ENCODE measurements at places on chromosomes 2 and 18.

DNA sequence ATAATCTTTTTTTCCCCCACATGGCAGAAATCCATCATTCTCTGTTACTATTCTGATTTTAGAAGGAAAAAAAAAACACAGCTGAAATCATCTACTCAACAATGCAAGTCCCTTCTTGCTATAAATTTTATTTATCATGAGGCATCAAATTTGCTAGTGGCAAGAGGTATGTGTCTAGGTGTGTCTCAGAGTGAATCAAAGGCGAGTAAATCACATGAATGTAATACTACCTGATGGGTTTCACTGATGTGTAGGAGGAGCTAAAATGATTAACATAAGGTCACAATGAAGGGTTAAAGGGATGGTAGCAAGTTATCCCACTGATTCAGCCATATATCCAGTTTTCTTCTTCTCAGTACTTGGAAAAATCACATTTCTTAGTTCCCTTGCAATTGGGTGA lies 24.5 kb upstream of the PELI1 start:
- H3K4me1 ChIP-seq, result no peaks in the 10 kb centered on the region
- H3K36me3 ChIP-seq, result no peaks in the 10 kb centered on the region
- no peak overlapping the region for H3K27ac ChIP-seq
- H3K4me3 ChIP-seq, result no peak overlapping the region
- no peak for DNase-seq

GRCh38 chr18:22900558-22901238 lies 32.4 kb upstream of the RBBP8 start:
- peaks cover 4% of the 10 kb centered on the region for H3K36me3 ChIP-seq
- H3K27ac ChIP-seq, result no peak overlapping the region
- peaks cover 20% of the 10 kb centered on the region for H3K27me3 ChIP-seq
- no peak overlapping the region for H3K4me3 ChIP-seq
- DNase-seq, result no peak

DNA sequence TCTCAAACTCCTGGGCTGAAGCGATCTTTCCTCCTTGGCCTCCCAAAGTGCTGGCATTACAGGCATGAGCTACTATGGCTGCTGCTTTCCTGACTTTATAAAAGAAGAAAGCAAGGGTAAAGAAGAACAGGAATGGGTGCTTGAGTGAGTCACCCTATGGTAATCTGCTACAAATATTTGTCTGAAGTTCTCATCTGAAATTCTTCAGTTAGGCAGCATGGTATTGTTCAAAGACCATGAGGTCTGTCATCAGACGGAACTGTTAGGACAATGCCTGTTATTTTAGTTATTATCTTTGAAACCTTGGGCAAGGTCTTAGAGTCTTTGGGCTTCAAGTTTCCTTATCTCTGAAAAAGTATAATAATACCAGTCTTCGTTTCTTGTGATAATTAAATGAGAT lies 695.8 kb downstream of the RNF144A start:
- H3K4me1 ChIP-seq, result no peaks in the 10 kb centered on the region
- no peak for DNase-seq
- H3K4me3 ChIP-seq, result no peak overlapping the region

- H3K4me3 ChIP-seq, result no peak overlapping the region
- peaks cover 7% of the 10 kb centered on the region for H3K4me1 ChIP-seq
- H3K27ac ChIP-seq, result no peak overlapping the region
- H3K27me3 ChIP-seq, result no peaks in the 10 kb centered on the region
Observed at GRCh38 chr2:27010139-27010538, 22.6 kb upstream of the TMEM214 start.

DNA sequence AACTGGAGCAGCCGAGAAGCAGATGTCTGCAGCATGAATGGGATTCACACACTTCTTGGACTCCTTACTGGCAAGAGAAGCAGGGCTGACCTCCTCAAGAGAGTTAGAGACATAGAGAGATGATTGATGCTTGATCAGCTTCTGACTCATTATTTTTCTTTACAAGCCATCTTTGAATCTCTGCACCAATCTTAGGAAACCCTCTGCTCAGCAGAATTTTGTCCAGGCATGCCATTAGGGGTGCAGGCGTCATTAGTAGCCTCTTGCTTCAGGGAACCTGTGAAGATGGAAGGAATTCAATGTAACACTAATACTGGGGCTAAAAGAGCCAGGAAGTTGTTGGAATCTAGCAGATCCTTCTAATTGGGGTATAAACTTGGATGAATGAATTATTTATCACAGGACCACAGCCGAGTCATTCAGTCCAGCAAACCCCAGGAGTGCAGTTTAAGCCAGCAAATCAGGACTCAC lies 151.8 kb downstream of the MGAT5 start:
- H3K27ac ChIP-seq, result no peak overlapping the region
- H3K4me1 ChIP-seq, result peaks cover 32% of the 10 kb centered on the region
- H3K36me3 ChIP-seq, result no peaks in the 10 kb centered on the region
- H3K27me3 ChIP-seq, result no peaks in the 10 kb centered on the region
- DNase-seq, result no peak
- H3K4me3 ChIP-seq, result no peak overlapping the region

DNA sequence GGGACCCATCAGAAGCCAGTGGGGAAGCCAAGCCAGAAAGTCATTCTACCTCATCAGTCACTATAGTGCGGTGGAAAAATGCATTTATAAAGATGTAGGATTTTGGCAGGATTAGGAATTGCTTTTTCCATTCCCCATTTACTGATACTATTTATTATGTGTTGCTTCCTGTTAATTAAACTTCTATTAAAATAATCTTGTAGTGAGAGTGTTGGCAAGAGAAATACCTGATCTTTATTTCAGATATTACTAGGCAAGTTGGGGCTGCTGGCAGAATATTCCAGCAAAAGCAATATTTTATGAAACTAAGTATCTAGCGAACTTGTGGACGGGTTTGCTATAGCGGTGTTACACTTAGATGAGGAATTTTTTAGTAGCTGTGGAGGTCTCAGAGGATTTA lies 23.9 kb upstream of the CDC42EP3 start:
- H3K4me1 ChIP-seq, result peaks cover 18% of the 10 kb centered on the region
- DNase-seq, result no peak
- no peaks in the 10 kb centered on the region for H3K36me3 ChIP-seq
- H3K4me3 ChIP-seq, result no peak overlapping the region
- H3K27me3 ChIP-seq, result no peaks in the 10 kb centered on the region
- no peak overlapping the region for H3K27ac ChIP-seq

DNA sequence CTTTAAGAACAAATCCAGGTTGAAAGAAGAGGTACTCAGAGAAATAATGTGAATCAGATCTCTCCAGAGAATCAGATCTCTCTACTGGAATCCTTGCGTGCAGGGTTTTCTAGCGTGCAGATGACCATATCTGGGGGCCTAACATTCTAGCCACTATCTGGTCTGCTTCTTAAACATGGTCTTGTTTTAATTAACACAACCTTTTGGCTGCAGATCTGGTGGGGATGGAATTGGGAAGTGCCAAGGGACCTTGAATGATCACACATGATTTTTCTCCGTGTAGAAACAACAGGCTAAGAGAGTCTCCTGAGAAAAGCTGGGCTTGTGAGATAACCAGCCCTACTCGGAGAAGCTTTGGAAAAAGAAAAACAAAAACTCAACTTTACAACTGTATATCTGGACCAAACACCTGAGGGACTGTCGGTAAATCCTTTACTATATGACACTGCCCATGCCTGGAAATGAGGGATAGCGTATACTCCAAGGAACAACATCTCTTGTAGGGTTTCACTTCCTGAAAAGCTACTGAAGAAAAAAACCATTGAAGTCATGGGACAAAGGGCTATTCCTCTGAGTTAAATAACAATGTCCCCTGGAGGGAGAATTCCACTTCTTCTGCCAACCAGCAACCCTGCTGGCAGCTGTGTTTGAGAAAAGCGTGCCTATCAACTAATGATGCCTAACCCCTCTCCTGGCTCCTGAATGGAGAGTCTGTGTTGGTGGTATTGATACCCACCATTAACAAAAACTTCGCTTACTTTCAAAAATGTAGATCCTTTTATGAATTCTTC lies 171.0 kb upstream of the REV1 start:
- H3K4me3 ChIP-seq, result no peak overlapping the region
- H3K27ac ChIP-seq, result peak overlapping the region; percentile 83
- no peaks in the 10 kb centered on the region for H3K27me3 ChIP-seq
- DNase-seq, result peak; percentile 32
- H3K36me3 ChIP-seq, result peaks cover 43% of the 10 kb centered on the region
- H3K4me1 ChIP-seq, result peaks cover 69% of the 10 kb centered on the region

GRCh38 chr2:96970248-96970875 lies 16.0 kb downstream of the FAM178B start:
- peaks cover 19% of the 10 kb centered on the region for H3K27me3 ChIP-seq
- no peak for DNase-seq
- H3K27ac ChIP-seq, result no peak overlapping the region
- no peaks in the 10 kb centered on the region for H3K4me1 ChIP-seq

DNA sequence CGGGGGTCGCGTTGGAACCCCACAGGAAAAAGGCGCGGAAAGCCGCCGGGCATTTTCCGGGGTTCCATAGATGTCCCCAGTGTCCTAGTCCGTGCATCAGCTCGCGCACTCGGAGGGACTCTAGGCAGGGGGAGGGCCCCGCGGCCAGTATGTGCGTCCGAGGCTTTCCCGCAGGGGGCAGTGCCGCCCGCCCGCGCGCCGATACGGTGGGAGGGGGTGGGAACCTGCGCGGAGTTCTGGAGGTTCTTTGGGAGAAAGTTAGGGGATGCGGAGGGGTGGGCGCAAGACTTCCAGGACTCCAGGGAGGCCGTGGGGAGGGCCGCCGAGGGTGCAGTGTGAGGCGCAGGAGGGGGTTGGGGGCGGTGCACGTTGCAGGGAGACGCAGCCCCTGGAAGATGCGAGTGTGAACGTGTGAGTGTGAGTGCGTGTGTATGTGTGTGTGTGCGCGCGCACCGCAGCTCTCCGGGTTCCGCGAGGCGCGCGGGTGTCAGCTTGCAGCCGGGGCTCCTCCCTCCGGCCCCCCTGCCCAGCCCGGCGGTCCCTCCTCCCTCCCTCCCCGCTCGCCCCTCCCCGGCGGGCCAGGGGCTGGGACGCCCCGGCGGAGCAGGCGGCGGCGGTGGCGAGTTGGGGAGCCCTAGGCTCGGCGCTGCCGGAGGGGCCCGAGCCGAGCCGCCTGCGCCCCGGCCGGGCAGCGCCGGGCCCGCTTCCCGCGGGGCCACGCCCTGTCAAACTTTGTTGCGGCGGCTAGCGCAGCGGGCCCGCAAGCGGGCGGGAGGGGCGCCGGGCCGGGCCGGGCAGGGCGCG lies at the start of gene TCF7L1:
Gene TCF7L1, plus strand, starts transcription at position 559 of the 804 bp plus-strand sequence. CDS start 293 bp downstream, outside the sequence.
- H3K27ac ChIP-seq, result peak within 1 kb of the TSS; percentile 70
- H3K4me3 ChIP-seq, result peak within 1 kb of the TSS; percentile 89
- H3K4me1 ChIP-seq, result peaks cover 42% of the 10 kb centered on the region
- DNase-seq, result peak; percentile 96
- H3K36me3 ChIP-seq, result no peaks in the 10 kb centered on the region

DNA sequence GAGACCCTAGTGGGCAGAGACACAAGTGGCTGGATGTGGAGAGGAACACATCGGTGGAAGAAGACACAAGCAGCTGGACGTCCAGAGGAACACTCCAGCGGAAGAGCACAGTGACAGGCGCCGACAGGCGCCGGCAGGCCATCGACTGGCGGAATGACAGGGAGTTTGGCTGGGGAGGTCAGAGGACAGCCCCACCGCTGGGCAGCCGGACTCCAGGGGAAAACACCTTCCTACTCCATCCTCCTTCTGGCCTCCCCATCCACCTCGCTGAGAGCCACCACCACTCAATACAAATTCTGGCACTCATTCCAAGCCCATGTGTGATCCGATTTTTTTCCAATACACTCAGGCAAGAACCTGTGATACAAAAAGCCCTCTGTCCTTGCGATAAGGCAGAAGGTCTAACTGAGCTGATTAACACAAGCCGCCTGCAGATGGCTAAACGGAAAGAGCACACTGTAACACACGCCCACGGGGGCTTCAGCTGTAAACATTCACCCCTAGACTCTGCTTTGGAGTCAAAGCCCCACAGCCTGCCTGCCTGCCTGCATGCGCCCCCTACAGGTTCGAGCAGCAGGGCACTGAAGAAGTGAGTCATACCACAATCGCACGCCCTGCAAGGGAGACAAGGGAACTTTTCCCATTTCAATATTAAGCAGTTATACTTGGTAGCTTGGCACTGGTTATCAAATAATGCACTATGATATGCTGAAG lies 50.2 kb upstream of the LRP1B start:
- H3K4me3 ChIP-seq, result no peak overlapping the region
- no peak overlapping the region for H3K27ac ChIP-seq
- no peaks in the 10 kb centered on the region for H3K36me3 ChIP-seq
- DNase-seq, result no peak
- H3K4me1 ChIP-seq, result peaks cover 18% of the 10 kb centered on the region
- no peaks in the 10 kb centered on the region for H3K27me3 ChIP-seq

- no peaks in the 10 kb centered on the region for H3K27me3 ChIP-seq
- no peak overlapping the region for H3K4me3 ChIP-seq
- no peak for DNase-seq
- no peak overlapping the region for H3K27ac ChIP-seq
Observed at GRCh38 chr18:66209656-66210055, 394.2 kb downstream of the CDH19 start.

- H3K4me3 ChIP-seq, result no peak overlapping the region
- no peak for DNase-seq
- H3K27me3 ChIP-seq, result no peaks in the 10 kb centered on the region
- no peaks in the 10 kb centered on the region for H3K36me3 ChIP-seq
- H3K27ac ChIP-seq, result no peak overlapping the region
Observed at GRCh38 chr18:63105636-63106316, 213.8 kb downstream of the BCL2 start.

GRCh38 chr2:43067254-43068040 lies 159.0 kb downstream of the ZFP36L2 start:
- no peak overlapping the region for H3K27ac ChIP-seq
- H3K36me3 ChIP-seq, result no peaks in the 10 kb centered on the region
- H3K27me3 ChIP-seq, result no peaks in the 10 kb centered on the region
- no peak overlapping the region for H3K4me3 ChIP-seq

- H3K4me1 ChIP-seq, result peaks cover 6% of the 10 kb centered on the region
- no peak for DNase-seq
- no peak overlapping the region for H3K27ac ChIP-seq
Observed at GRCh38 chr2:120275617-120276400, 23.2 kb downstream of the RALB start.

GRCh38 chr2:100799686-100800085 lies 20.3 kb upstream of the NPAS2 start:
- DNase-seq, result no peak
- no peaks in the 10 kb centered on the region for H3K36me3 ChIP-seq
- H3K4me1 ChIP-seq, result peaks cover 22% of the 10 kb centered on the region
- peaks cover 16% of the 10 kb centered on the region for H3K27me3 ChIP-seq
- no peak overlapping the region for H3K4me3 ChIP-seq

DNA sequence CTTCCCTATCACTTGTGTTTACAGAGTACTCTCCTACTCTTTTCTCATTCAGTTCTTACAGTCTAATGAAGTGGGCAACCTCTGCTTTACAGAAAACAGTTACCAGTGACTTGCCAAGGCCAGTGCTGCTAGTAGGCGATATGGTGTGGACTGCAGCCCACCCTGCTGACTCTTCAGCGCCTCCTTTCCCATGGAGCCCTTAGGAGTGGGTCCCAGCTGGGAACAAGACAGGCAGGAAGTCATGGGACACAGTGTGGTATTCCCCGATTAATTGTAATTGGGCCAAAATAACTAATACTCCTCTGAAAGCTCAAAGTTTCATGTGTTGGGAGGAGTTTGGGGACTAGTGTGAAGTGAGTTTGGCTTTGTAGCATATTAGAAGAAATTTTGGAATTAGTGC lies 120.1 kb upstream of the EML6 start:
- peaks cover 16% of the 10 kb centered on the region for H3K36me3 ChIP-seq
- no peak overlapping the region for H3K4me3 ChIP-seq
- no peaks in the 10 kb centered on the region for H3K27me3 ChIP-seq
- DNase-seq, result no peak
- peaks cover 68% of the 10 kb centered on the region for H3K4me1 ChIP-seq
